Muscle of leg (tissue), 16 donors: ENCODE measurements at places on chromosomes 16 and 17. TPM values are rescaled to one million over a fixed set of nuclear protein-coding genes. Genes with fewer than 3 reads are reported as not detected.

The CHMP6 gene
- 7.8 TPM for total RNA-seq

The RAD51D gene
- 4.2 TPM for total RNA-seq

The USP43 gene
- total RNA-seq, result 0.49 TPM

The MMP28 gene
- 3.5 TPM for total RNA-seq

The MSLN gene
- 0.31 TPM for total RNA-seq

The MYO15A gene
- total RNA-seq, result 0.58 TPM

DNA sequence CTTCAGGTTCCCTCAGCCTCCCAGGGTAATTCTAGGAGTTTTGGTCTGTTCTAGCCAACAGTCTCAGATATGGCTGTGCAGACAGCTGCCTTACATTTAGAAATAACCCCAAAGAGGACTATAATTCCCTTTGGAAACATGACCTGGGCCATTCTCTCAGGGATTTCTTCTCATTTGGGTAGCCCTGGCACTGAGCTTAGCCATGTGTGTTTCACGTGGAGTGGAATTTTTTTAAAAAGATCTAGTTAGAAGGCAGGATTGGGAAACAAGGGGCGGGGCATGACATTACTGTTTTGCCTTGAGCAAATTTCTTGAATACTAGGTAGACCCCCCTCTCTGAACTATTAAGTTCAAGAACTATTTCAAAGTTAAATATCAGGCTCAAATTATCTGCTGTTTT lies 29.6 kb upstream of the MRC2 start:
- H3K4me1 ChIP-seq, result no peaks in the 10 kb centered on the region
- H3K4me3 ChIP-seq, result no peak overlapping the region
- H3K27me3 ChIP-seq, result no peaks in the 10 kb centered on the region

- H3K27me3 ChIP-seq, result peaks cover 5% of the 10 kb centered on the region
- H3K4me1 ChIP-seq, result peaks cover 8% of the 10 kb centered on the region
- H3K27ac ChIP-seq, result no peak overlapping the region
- H3K36me3 ChIP-seq, result no peaks in the 10 kb centered on the region
Observed at GRCh38 chr16:89599451-89599858, 14.0 kb upstream of the DPEP1 start.

- H3K27me3 ChIP-seq, result peaks cover 91% of the 10 kb centered on the region
- peaks cover 25% of the 10 kb centered on the region for H3K4me1 ChIP-seq
- DNase-seq, result no peak
- H3K4me3 ChIP-seq, result no peak overlapping the region
Observed at GRCh38 chr17:60145006-60145935, 4.5 kb upstream of the CA4 start.

DNA sequence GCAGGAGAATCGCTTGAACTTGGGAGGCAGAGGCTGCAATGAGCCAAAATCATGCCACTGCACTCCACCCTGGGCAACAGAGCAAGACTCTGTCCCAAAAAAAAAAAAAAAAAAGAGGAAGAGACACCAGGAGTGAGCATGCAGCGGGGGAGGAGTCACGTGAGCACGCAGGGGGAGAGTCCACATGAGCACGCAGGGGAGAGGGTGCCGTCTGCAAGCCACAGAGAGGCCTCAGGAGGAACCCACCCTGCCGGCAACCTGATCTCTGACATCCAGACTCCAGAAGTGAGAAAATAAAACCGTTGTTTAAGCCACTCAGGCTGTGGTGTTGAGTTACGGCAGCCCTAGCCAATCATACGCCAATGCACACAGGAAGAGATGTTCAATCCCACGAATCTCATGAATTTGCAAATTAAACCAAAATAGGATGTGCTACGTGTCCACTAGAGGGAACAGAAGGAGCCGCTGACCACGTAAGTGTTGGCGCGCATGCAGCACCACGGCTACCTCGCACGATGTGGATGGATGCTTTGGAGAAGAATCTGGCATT lies 42.2 kb downstream of the CCDC57 start:
- H3K27ac ChIP-seq, result no peak overlapping the region
- H3K27me3 ChIP-seq, result no peaks in the 10 kb centered on the region
- DNase-seq, result peak; percentile 51
- no peaks in the 10 kb centered on the region for H3K4me1 ChIP-seq

DNA sequence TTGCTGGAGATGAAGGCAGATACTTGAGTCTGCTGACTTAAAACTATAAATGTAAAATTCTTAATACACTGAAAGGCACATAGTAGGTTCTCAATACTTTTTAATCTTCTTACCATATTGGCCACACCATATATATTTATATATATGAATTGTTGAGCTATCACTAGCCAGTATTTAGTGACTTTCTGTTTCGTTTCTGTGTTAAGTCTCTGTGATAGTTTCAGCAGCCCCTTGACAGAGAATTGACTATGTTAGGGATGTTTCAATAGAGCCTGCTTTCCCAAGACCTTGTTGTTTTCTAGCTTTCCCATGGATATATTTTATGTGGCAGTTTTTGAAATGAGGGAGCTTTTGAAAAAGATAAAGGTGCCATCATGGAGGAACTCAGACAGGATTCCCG lies 206.5 kb upstream of the GOT2 start:
- H3K36me3 ChIP-seq, result no peaks in the 10 kb centered on the region
- H3K4me1 ChIP-seq, result peaks cover 3% of the 10 kb centered on the region
- no peaks in the 10 kb centered on the region for H3K27me3 ChIP-seq
- DNase-seq, result no peak
- no peak overlapping the region for H3K4me3 ChIP-seq

GRCh38 chr16:30028438-30029076 lies 2.5 kb downstream of the TLCD3B start:
- DNase-seq, result peak; percentile 57
- H3K4me3 ChIP-seq, result no peak overlapping the region
- no peak overlapping the region for H3K27ac ChIP-seq
- H3K27me3 ChIP-seq, result peaks cover 61% of the 10 kb centered on the region
- H3K4me1 ChIP-seq, result peaks cover 28% of the 10 kb centered on the region
- H3K36me3 ChIP-seq, result no peaks in the 10 kb centered on the region

GRCh38 chr16:54316095-54316889 lies 29.7 kb upstream of the IRX3 start:
- no peaks in the 10 kb centered on the region for H3K27me3 ChIP-seq
- H3K36me3 ChIP-seq, result no peaks in the 10 kb centered on the region
- peaks cover 3% of the 10 kb centered on the region for H3K4me1 ChIP-seq
- no peak overlapping the region for H3K4me3 ChIP-seq
- H3K27ac ChIP-seq, result no peak overlapping the region
- DNase-seq, result no peak

GRCh38 chr17:7560172-7561027 lies 1.3 kb upstream of the SENP3 start:
- peak overlapping the region; percentile 98 for H3K27ac ChIP-seq
- peak; percentile 72 for DNase-seq
- H3K4me1 ChIP-seq, result peaks cover 56% of the 10 kb centered on the region
- H3K36me3 ChIP-seq, result peaks cover 28% of the 10 kb centered on the region
- H3K4me3 ChIP-seq, result peak overlapping the region; percentile 83

- peaks cover 5% of the 10 kb centered on the region for H3K27me3 ChIP-seq
- H3K27ac ChIP-seq, result no peak overlapping the region
- H3K4me1 ChIP-seq, result peaks cover 21% of the 10 kb centered on the region
- H3K4me3 ChIP-seq, result no peak overlapping the region
- no peaks in the 10 kb centered on the region for H3K36me3 ChIP-seq
Observed at GRCh38 chr17:76511668-76512365, 10.6 kb upstream of the RHBDF2 start.

DNA sequence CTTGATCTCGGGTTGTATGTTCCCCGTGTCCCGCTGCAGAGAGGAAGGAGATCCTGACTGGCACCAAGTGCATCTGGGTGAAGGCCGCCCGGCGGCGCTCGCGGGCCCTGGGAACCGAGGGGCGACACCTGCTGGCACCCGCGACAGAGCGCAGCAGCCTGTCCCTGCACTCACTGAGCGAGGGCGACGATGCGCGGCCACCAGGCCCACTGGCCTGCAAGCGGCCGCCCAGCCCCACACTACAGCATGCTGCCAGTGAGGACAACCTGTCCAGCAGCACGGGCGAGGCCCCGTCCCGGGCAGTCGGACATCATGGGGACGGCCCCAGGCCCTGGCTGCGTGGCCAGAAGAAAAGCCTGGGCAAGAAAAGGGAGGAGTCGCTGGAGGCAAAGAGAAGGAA lies 7.5 kb downstream of the BTBD17 start:
- DNase-seq, result no peak
- H3K4me3 ChIP-seq, result no peak overlapping the region
- peaks cover 91% of the 10 kb centered on the region for H3K27me3 ChIP-seq
- H3K4me1 ChIP-seq, result peaks cover 10% of the 10 kb centered on the region
- no peak overlapping the region for H3K27ac ChIP-seq
- no peaks in the 10 kb centered on the region for H3K36me3 ChIP-seq

- no peaks in the 10 kb centered on the region for H3K36me3 ChIP-seq
- H3K27ac ChIP-seq, result peak overlapping the region; percentile 63
- H3K4me3 ChIP-seq, result no peak overlapping the region
- DNase-seq, result peak; percentile 69
- H3K4me1 ChIP-seq, result peaks cover 3% of the 10 kb centered on the region
Observed at GRCh38 chr16:78794581-78795250, 695.3 kb downstream of the WWOX start.

- H3K4me3 ChIP-seq, result peak within 1 kb of the TSS; percentile 88
- peaks cover 21% of the 10 kb centered on the region for H3K4me1 ChIP-seq
- peak; percentile 100 for DNase-seq
- H3K36me3 ChIP-seq, result peaks cover 28% of the 10 kb centered on the region
- peaks cover under 1% of the 10 kb centered on the region for H3K27me3 ChIP-seq
- H3K27ac ChIP-seq, result peak within 1 kb of the TSS; percentile 98
Observed at GRCh38 chr17:7306911-7307685, at the start of gene EIF5A. Gene EIF5A, plus strand, starts transcription at chr17:7307628. Its CDS starts 2,008 bp downstream, at chr17:7309636.

GRCh38 chr16:83878838-83879237 lies 20.1 kb upstream of the MLYCD start:
- H3K4me1 ChIP-seq, result peaks cover 11% of the 10 kb centered on the region
- H3K36me3 ChIP-seq, result no peaks in the 10 kb centered on the region
- DNase-seq, result peak; percentile 80
- H3K27ac ChIP-seq, result no peak overlapping the region

DNA sequence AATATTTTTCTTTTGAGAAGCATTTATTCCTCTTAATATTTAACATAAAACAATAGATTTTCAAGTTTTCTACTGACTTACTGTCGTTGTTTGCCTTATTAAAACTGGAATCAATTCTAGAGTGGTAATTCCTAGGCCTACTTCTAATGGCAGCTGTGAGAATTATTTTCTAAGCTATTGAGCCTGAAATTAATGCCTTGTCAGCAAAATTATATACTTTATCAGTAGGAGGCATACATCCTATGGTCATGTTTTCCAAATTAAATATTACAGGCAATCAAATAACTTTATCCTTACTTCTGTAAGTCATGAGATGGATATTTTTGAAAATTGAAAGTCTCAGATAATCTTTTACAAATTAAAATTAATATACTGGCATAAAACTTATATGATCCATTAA lies 239.1 kb upstream of the CNTNAP4 start:
- no peak overlapping the region for H3K4me3 ChIP-seq
- DNase-seq, result no peak
- H3K36me3 ChIP-seq, result no peaks in the 10 kb centered on the region
- no peak overlapping the region for H3K27ac ChIP-seq
- no peaks in the 10 kb centered on the region for H3K27me3 ChIP-seq

DNA sequence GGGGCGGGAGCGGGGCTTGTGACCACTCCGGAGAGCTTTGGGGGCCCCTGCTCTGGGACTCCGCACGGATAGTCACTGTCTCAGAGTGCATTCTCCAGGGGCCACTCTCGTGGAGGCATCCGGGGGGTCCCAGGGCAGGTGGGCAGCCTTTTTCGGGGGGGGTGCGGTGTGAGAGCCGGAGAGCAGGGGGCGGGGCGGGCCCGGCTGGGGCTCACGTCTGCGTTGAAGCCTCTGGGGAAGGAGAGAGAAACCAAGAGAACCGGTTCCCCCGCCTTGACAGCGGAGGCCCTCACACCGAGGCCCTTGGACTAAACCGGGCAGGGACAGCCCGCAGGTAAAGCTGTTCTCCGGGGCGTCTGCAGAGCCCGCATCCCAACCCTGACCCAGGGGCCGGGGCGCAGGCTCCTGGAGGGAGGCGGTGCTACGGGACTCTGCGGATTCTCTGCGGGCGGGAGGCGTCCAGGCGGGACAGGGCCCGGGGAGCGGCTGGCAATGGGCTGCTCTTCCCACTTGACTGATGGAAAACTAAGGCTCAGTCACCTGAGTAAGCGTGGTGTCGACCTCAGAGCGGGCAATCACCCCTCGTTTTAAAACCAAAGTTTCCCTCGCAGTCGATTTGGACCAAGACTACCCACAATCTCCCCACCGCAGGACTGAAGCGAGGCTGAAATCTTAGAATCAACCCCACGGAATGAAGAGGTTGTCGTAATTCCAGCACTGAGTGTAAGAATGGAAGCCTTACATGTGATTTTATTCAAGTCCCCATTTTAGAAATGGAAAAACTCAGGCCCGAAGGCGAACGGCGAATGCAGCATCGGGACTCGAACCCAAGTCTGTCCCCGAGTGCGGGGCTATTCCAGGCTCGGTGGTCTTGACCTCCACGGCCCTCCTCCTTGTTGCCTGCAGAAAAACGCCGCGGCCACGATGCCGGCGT lies 49.6 kb upstream of the AMZ2 start:
- peaks cover 74% of the 10 kb centered on the region for H3K27me3 ChIP-seq
- peaks cover 51% of the 10 kb centered on the region for H3K4me1 ChIP-seq
- no peak for DNase-seq
- H3K36me3 ChIP-seq, result no peaks in the 10 kb centered on the region
- H3K4me3 ChIP-seq, result no peak overlapping the region
